ENCODE measurements at places on chromosomes 3 and 15.

DNA sequence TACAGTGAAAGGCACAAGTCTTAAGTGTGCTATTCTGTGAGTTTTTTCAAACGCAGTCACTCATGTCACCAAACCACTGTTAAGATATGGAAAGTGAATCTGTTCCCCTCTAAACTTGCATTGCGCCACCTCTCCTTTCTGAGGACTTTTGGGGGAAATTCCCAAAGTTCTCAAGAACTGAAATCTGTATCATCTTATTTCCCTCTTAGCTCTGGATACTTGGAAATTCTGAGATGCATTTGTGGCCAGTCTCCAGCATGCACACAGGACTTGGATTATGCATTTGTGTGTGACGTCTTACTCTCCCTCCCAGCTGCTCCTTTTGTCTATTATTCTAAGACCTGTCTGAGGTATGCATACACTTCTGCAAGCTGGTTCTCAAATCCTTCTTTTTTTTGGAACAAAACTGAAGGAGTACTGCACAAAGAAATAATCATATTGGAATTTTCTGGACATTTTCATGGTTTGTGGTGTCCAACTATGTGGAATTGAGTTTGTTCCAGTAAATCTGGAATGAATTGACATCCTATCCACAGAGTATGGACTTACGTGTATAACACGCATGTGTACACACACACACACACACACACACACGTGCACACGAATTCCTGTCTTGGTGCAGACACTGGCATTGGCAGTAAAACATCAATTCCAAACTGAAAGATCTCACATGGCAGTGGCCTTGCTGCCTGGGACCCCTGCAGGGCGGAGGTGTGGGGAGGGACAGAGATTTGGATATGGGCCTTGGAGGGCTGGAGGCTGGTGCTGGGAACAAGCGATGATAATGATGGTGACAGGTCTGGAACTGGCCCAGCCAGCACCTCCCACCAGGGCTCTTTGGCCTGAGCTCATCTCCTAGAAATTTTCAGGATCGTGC lies 8.2 kb upstream of the LCTL start:
- DNase-seq = no peak

DNA sequence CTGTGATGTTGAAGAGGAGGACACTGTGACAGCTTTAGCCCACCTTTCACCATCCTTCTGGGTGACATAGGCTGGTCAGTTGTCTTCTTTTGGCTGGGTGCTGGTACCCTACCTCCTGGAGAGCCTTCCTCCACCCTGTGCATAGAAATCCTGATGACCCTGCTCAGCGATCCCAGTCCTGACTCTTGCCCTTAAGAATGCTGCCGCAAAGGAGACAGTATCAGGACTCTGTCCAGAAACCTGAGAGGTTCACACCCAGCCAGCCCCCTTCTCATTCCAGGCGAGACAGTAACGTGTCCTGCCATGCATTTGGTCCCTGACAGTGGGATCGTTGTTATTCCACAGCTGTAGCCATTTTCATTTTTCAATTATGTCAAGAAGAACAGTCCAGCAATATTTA lies 312.8 kb upstream of the CHRM5 start:
- DNase-seq = no peak

GRCh38 chr15:39025881-39026280 lies 461.3 kb upstream of the RASGRP1 start:
- no peak for DNase-seq

DNA sequence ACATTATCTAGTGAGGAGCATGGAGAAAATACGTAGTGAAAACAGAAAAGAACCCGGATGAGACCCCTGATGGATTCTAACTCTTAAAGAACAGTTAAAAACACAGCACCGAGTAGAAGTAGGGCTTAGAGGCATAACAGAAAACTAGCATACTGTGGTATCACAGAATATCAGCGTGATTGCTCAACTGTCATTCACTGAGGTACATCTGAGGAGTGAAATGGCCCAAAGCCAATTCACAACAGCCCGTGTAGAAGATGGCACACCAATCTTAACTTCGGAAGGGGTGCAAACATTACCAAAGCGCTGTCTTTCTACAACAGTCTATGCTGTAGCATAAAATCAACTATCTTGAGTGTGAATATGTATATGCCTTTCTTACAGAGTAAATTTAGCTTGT lies 1.8 kb downstream of the CLASP2 start:
- no peak for DNase-seq

- DNase-seq = no peak
Measured at GRCh38 chr15:84992157-84992944, 10.7 kb downstream of the PDE8A start.

- no peak for DNase-seq
Measured at GRCh38 chr3:70982700-70983140, 600.8 kb downstream of the FOXP1 start.

Measured in stimulated activated CD8-positive, alpha-beta memory T cell treated with anti-CD3 and anti-CD28 coated beads, Interleukin-7, amount 100 ng/mL, for 1 hour (primary cell).